ENCODE measurements at places on chromosomes 16 and 17. TPM values are rescaled to one million over a fixed set of nuclear protein-coding genes. Genes with fewer than 3 reads are reported as not detected.

DNA sequence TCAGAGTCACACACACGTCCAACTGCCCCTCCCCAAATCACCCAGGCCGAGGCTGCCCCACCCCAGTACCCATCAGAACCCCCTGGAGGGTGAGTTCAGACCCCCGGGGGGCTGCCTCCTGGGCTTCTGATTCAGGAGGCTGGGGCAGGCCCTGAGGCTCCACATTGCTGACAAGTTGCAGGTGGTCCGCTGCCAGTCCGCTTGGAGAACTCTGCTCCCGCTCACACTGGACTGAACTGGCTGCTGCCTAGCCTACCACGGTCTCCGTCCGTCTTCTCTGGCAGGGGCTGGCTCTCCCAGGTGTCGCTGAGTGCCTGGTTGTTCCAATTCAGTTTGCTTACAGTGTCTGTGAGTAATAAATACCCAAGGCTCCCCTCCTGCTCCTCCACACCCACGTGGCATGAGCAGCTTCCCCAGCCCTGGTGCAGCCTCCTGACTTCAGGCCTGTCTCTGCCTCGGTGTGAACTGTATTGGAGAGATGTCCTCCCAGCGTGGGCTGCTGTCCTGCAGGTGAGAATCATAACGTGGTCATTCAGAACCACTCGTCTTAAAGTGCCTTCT is 163.4 kb downstream of the LAT start:
- no peak for DNase-seq

DNA sequence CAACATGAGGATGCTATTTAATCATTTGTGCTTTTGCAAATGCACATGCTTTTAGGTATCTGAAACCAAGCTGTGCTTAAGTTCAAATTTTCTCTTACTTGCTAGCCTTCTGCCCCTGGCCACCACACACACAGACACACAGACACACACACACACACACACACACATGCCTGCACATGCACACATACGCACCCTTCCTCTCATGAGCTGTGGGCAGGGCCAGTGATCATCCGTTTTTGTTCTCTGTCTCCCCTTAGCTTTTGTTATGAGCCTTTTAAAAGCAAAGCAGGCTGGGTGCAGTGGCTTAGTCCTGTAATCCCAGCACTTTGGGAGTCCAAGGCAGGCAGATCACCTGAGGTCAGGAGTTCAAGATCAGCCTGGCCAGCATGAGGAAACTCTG is 34.2 kb downstream of the CD300LF start:
- no peak for DNase-seq

DNA sequence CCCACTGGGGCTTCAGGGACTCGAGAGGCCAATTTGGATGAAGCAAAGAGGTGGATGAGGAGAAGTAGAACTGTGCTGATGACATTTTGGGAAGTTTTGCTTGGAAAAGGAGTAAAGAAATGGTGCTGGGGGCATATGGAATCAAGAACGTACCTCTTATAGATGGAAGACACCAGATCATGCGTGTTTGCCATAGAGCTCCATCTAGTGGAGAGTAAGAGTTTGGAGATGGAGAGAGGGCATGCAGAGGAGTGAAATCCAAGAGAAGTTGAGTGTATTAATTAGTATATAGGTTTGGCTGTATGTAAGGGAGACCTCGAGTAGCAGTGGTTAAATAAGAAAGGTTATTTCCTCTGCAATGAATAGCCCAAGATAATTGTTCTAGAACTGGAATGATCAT is 56.0 kb downstream of the SHISA6 start:
- DNase-seq, result no peak

- DNase-seq, result no peak
Observed at GRCh38 chr16:66746048-66746447, 5.4 kb downstream of the DYNC1LI2 start.

GRCh38 chr17:80191192-80191591 is 21.4 kb downstream of the CARD14 start:
- no peak for DNase-seq

DNA sequence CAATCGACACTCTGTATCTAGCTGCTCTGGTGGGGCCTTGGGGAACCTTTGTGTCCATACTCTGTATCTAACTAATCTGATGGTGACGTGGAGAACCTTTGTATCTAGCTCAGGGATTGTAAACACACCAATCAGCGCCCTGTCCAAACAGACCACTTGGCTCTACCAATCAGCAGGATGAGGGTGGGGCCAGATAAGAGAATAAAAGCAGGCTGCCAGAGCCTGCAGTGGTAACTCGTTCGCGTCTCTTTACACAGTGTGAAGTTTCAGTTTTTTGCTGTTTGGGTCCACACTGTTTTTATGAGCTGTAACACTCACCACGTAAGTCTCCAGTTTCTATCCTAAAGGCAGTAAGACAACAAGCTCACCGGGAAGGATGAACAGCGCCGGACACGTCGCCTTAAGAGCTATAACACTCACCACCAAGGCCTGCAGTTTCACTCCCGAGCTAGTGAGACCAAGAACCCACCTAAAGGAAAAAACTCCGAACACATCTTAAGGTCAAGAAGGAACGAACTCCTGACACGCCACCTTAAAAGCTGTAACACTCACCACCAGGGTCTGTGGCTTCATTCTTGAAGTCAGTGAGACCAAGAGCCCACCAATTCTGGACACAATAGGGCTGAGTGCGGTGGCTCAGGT is 64.6 kb downstream of the KPNA2 start:
- DNase-seq, result no peak

DNA sequence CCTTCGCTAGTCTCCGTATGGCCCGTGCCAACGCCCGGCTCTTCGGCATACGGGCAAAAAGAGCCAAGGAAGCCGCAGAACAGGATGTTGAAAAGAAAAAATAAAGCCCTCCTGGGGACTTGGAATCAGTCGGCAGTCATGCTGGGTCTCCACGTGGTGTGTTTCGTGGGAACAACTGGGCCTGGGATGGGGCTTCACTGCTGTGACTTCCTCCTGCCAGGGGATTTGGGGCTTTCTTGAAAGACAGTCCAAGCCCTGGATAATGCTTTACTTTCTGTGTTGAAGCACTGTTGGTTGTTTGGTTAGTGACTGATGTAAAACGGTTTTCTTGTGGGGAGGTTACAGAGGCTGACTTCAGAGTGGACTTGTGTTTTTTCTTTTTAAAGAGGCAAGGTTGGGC is 2.5 kb downstream of the RPL13 start:
- peak; percentile 21 for DNase-seq

GRCh38 chr16:60404401-60404800 is 1631.8 kb downstream of the CDH8 start:
- DNase-seq, result no peak

The UQCRC2 gene
- 94.3 TPM for total RNA-seq

The PRKCA gene
- 44.7 TPM for total RNA-seq

The KCTD19 gene
- total RNA-seq, result 0.37 TPM

The RUNDC3A gene
- total RNA-seq, result 3.4 TPM

The PRCD gene
- 9.4 TPM for total RNA-seq
